ENCODE measurements at places on chromosomes 5 and 9.
A peak's percentile ranks its signal among the peaks of the same experiment; 100 is the strongest.

- no peak for DNase-seq
Observed at GRCh38 chr5:124274949-124275348, 471.5 kb downstream of the ZNF608 start.

GRCh38 chr5:169647566-169647965 is 10.5 kb downstream of the DOCK2 start:
- no peak for DNase-seq

- no peak for DNase-seq
Observed at GRCh38 chr5:141041427-141041785, 9.8 kb upstream of the PCDHB1 start.

- no peak for DNase-seq
Observed at GRCh38 chr5:38716516-38716915, 129.3 kb upstream of the OSMR start.

- no peak for DNase-seq
Observed at GRCh38 chr9:128142596-128142995, 6.7 kb upstream of the LCN2 start.

DNA sequence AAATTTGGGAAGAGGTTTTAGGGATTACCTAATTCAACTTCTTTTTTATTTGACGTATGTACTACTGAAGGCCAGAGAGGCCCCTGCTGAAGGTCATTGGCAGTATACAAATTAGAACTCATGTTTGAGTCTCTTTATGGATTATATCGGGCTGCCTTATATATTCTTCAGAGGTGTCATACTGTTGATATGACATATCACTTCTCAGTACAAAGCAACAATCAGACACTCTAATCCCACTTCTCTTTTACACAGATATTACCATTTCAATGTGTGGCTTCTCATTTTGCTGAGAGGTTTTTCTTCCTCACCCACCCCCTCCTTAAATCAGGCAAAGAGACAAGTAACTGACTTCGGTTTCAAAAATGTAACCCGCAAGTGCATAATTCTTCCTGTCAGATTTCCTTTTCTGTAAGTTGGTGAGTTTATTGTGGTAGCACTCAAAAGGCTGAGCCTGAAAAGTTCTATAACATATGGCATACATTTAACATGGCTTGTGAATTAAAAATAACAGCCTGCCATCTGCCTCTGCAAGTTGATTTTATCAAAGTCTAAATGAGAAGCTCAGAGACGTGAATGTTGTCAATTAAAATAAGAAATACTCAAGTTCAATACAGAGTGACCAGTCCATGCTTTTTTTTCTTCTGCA is 163.6 kb upstream of the RORB start:
- no peak for DNase-seq

- DNase-seq = no peak
Observed at GRCh38 chr9:130414081-130414731, 30.6 kb upstream of the ASS1 start.

- DNase-seq = no peak
Observed at GRCh38 chr5:32018476-32019436, 155.4 kb downstream of the GOLPH3 start.

DNA sequence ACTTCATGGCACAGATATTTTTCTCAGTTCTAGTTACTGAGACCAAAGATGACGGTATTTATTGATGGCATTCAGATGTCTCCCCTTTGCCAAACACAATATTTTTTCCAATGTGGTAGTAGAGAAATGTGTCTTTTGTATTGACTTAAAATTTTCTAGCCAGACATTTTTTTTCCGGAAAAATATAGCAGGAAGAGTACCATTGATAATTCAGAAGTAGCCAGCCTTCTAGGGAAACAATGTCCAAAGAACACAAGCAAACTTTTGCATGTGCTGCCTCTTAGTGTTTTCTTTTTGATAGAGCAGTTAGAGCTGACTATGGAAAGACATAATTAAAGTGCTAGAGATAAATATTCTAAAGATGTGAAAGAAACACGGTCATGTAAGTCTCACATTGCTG is 231.4 kb downstream of the MARCHF11 start:
- no peak for DNase-seq

- no peak for DNase-seq
Observed at GRCh38 chr5:16768184-16768583, 151.4 kb upstream of the RETREG1 start.

- no peak for DNase-seq
Observed at GRCh38 chr5:135155616-135156214, 121.7 kb upstream of the PITX1 start.

GRCh38 chr5:6261668-6262067 is 116.7 kb downstream of the MED10 start:
- DNase-seq = no peak

- no peak for DNase-seq
Observed at GRCh38 chr5:129972465-129973141, 68.3 kb downstream of the CHSY3 start.

- no peak for DNase-seq
Observed at GRCh38 chr5:130231786-130232185, 327.5 kb downstream of the CHSY3 start.

DNA sequence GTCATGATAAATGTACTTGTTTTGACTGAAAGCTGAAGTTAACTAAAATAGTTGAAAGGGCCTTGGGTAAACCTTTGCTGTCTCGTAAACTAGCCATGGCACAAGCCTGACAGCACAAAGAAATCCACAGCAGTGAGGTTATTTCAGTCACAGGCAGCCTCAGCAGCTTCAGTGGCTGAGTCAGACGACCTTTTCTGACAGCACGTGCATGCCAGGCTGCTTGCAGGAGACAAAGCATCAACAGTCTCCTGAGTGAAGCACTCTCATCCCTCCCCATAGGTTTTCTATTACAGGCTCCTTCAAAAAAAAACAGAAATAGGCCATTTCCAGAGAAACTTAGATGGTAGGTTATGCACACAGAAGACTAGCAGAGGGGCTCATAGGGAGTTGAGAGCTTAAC is 34.6 kb downstream of the OXCT1 start:
- DNase-seq = peak; percentile 72

DNA sequence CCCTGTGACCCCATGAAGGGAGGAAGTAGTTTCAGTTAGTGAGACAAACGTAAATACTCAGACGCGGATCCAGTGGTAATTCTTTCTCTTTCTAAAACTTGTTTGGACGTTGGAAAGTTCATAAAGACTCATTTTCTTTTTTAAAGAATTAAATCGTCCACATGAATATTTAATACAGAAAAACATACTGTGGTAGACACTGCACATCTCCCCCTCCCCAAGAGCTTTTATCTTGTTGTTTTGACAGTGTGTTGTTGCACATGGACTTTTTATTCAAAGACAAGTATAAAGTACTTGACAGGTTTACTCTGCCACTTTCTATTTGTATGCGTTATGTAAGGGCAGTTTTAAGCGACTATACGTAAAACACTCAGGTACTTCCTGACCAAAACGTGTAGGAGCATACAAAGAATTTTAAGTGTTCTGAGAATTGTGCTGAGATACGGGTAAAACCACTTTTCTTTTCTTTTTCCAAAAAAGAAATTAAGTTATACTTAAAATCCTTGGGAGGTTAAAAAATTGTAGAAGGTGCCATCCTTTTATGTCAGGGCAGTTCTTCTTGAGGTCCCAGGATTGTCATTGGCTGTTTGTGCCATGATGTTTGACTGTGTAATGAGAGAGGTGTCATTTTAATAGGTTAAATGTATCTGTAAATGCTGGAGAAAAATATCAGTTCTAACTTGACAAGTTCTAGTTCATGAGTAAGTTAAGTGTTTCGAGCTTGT is 1.3 kb downstream of the NIPBL start:
- no peak for DNase-seq

DNA sequence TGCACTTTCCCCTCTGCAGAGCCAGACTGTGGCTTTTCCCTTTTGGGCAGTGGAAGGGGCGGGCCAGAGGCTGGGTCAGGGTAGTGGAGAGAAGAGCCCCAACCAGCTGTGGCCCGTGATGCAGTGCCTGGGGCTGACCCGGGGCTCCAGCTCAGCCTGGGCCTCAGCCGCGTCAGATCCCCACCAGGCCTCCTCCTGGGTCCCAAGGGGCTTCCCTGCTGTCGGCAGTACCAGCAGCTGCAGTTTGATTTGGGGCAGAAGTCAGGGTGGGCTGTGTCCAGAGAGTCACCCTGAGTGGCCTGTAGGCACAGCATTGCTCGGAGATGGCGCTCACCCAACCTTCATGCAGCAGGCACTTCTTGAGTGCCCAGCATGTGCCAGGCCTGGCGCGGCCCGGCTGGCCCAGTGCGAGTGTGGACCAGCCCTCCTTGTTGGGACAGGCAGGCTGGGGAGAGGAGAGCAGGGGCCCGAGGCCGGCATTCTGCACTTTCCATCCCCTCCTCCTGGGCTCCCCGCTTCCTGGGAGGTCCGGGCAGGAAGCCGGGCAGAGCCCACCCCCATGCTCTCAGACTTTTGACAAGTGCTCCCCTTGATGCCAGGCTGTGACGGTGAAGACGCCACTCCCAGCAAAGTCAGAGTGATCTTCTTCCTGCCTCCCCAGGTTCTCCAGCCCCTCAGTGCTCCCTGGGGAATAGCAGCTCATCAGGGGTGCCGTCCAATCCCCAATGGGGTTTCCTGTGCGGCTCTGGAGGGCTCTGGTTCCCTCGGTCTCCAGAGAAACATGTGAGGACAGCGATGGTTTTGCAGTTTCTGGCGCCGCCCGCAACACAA is 88.3 kb upstream of the COL5A1 start:
- DNase-seq = no peak

DNA sequence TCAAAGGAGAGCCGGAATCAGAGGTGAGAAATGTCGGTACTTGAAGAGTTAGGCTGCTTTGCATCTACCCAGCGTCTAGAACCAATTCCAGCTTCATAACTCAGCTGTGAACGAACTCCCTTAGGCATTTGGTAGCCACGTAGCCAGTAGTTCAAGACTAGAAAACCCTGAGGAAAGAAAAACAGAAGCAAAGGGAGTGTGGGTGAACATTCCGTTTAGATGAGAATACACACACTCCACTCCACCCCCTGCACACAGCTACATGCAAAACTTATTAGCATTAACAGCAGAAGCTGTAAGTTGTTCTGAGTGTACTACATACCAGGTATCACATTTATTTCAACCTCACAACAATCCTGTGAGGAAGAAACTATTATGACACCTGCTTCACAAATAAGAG is 78.3 kb downstream of the SMIM23 start:
- no peak for DNase-seq

- DNase-seq = no peak
Observed at GRCh38 chr9:16429671-16430070, 440.8 kb downstream of the BNC2 start.

GRCh38 chr9:18238752-18239447 is 235.1 kb upstream of the ADAMTSL1 start:
- DNase-seq = no peak

- DNase-seq = no peak
Observed at GRCh38 chr5:83277154-83277553, 194.4 kb upstream of the VCAN start.

DNA sequence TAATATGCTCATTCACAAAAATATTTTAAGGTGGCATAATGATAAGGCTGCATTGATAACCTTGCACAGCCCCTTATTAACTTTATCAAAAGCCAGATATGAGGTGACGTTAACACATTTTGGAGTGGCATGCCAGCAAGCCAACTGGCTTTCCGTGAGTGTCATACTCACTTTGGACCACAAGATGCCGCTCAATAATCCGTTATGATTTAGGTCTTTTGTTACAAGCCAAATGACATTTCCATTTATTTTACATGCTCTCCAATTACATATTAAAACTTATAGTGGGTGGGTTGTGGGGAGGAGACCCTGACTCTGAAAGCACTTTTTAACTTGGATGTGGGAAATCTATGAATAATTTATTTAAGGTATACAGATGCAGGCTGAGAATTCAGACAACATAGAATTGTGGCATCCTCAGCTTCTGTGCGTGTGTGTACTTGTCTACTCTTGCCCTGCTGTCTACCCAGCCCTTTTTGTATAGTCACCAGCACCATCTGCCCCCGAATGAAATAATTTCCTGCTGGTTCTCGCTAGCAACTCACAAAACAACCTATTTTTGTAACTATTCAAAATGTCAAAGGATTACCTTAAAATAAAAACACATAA is 305.1 kb downstream of the PSAT1 start:
- peak; percentile 41 for DNase-seq

GRCh38 chr5:10153808-10154537 is 95.7 kb downstream of the ATPSCKMT start:
- no peak for DNase-seq

DNA sequence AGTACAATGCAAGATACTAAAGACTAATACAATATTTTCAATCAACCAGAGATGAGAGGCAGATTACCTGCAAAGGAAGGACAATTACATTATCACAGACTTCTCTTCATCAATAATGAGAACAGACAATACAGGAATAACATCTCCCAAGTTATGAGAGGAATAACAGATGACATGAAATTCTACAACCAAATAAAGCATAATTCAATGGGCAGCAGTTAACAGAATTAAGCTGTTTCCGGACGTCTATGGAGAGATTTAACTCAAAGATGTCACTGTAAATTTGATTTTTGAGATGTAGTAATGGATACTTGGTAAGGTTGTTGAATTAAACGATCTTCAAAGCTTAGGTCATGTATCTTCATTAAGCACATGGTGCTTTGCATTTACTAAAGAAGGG is 19.8 kb upstream of the PARP8 start:
- DNase-seq = no peak

GRCh38 chr9:105117234-105117633 is 127.2 kb upstream of the SLC44A1 start:
- no peak for DNase-seq

All from HFF-Myc (cell line).